ENCODE measurements at places on chromosomes 7 and 10.

- no peak for DNase-seq
Measured at GRCh38 chr10:33566001-33566400, 231.5 kb upstream of the NRP1 start.

DNA sequence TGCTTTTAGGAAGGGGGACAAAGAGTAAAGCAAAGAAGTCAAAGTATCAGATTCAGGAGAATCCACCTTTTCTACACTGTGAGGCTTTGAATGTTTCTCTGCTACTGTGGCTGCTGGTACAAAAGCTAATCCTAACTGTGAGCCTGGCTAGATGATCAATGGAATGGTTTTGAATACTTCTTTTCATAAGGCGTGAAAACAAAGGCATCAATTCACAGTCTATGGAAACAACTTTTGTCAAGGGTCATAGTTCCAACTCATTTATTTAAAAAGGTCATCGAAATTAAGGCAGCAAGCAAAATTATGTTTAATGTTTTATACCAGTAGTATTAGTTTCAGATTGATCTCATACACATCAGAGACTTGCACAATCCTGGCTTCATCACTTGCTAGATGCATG, 118.1 kb downstream of the CTTNBP2 start:
- DNase-seq, result no peak

GRCh38 chr7:16431646-16432424, 10.5 kb upstream of the CRPPA start:
- no peak for DNase-seq

GRCh38 chr7:20787660-20788419, 1.2 kb upstream of the SP8 start:
- no peak for DNase-seq

DNA sequence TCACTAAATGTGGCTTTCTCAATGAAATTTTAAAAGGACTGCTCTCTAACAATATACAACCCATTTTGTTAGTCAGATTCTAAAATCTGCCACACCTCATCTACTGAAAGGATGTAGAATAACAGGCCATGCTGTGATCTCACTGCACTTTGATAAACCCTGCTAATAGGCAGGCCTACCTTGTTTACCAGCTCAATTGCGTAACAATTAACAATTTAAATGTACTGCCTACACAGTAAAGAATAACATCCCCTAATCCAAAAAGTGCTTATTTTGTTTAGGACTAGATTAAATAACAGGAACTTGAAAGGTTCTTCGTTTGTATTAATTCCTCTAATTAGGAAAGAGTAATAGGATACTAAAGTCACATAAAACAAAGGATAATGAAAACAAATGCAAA, 4.5 kb downstream of the SRI start:
- DNase-seq, result no peak

DNA sequence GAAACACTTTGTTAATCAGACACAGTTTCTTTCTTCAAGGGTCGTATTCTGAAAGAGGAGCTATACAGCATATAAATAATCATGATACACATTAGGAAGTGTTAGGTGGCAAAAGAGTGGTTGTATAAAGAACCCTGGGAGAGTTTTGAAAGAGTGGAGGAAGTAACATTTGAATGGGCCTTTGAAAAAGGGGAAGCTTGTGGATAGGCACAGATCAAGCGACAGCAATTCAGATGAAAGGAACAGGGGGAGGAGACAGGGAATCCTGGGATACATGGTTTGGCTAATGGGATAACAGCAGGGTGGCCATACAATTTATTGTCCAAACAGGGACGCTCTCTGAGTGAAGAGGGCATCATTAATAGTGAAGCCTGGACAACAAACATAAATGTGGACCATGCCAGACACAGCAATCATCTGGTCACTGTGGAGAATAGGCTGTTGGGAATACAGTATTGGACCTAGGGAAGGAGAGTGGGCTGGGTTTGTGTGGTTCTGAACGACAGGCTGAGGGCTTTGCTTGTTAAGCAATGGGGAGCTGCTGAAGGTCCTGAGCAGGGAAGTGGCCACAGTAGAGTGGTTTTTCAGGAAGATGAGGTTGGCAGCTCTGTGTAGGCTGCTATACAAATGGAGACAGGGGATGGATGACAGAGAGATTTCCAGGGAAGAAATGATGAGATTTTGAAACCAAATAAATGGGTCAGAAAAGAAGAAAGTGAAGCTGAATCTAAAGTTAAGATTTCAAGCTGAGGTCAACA, 75.9 kb downstream of the ICA1 start:
- DNase-seq, result no peak

DNA sequence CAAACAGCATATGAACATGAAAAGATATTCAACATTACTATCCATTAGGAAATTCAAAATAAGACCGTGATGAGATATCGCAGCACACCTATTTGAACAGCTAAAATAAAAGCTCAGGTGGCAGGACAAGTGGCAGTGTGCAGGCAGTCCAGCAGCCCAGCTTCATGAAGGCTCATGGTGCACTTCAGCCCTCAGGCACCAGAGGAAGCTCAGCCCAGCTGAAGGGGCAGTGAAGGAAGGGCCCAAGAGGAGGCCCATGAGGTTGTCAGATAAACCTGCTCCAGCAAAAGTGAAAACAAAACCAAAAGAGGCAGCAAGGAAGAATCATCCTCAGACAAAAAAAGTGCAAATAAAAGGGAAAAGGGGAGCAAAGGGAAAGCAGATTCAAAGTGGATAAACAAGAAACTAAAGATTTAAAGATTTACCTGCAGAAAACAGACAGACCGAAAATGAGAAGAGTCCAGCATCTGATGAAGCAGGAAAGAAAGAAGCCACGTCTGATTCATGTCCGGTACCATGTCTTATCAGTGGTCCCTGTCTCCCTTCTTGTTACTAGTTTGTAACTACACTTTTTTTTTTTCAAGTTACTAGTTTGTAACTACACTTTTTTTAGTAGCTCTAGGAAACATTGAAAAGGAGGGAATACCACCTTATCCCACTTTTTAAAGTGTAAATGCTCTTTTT, 15.0 kb upstream of the FAM24B start:
- DNase-seq, result no peak

DNA sequence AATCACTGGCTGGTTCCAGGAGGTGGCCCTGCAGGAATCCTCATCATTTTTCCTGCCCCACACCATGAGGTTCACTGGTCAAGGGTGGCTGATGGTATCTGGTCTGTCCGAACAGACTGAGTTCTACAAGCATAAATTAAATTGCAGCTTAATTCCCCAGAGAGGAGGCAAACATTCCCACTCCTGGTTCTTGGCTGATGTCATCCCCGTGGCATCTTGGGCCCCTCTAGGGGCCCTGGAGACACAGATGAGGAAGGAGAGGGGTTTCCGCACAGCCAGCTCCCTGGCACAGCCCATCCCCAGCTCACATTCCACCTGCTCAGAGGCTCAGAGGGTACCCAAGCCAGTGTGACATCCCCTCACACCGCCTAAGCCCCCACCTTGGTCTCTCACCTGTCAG, 5.3 kb upstream of the KLRG2 start:
- no peak for DNase-seq

- DNase-seq, result no peak
Measured at GRCh38 chr7:51577390-51577789, 260.8 kb upstream of the COBL start.

- no peak for DNase-seq
Measured at GRCh38 chr10:113494761-113495160, 58.1 kb upstream of the HABP2 start.

DNA sequence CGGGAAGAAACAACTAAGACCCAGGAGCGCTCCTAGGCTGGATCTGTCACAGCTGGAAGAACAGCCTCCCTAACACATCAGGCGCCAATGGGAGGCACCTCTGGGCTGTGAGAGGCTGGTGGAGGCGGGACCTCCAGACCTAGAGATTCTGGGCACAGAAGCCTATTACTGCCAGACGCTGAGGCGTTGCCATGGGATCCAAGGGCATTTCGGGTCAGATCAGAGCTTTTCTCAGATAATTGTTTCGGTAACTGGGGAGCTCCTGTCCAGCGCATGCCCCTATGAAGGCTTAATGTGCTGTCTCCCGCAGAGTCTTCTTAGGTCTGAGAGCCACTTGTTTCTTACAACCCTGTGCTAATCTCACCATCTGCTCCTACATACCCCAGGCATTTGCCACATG, 339.2 kb downstream of the ZNF716 start:
- no peak for DNase-seq

DNA sequence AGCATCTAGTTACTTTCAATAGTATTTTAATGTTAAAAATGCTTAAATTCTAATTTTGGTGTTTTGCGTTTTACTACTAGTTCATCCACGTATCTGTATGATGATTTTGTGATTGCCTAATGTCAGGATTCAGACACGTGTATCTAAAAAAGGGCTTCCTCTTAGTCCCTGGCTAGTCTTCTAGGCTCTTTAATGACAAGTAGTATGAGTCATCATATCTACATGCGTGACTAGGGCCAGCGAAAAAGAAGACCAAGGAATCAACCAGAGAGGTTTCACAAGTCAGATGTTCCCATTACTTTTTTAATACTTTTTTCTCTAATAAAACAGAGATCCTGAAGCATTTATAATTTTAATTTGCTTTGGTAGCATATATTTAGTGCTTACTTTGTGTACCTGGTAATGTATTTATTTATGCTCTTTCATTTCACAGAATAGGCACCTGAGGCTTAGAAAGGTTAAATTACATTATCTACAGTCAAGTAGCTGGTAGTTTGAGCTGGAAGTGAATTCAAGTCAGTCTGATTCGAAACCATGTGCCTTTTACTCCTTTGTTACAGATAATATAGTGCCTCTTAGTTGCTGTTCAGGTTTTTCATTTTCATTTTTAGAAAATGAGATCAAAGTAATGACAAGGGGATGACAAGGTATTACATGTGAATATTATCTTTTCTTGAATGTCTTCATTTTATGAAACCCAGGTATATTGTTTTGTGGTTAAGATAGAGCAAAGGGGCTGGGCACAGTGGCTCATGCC, 140.3 kb downstream of the FOXP2 start:
- DNase-seq, result no peak

GRCh38 chr7:132536654-132537395, 39.4 kb downstream of the PLXNA4 start:
- no peak for DNase-seq

GRCh38 chr10:33101392-33101787, 143.4 kb upstream of the ITGB1 start:
- no peak for DNase-seq

- no peak for DNase-seq
Measured at GRCh38 chr7:116999311-116999710, 46.0 kb downstream of the ST7 start.

DNA sequence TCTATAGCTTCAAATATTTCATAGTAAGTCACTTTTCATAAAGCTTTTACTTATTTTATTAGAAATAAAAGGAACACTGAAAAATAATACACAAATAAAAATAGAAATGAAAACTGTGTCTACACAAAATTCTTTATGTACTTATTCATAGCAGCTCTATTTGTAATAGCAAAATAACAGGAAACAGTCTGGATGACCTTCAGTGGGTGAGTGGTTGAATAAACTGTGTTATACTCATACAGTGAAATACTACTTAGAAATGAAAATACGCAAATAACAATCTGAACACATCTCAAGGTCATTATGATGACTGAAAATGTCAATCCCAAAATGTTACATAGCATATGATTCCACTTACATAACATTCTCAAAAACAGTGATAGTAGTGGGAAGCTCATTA, 138.7 kb upstream of the PCLO start:
- no peak for DNase-seq

DNA sequence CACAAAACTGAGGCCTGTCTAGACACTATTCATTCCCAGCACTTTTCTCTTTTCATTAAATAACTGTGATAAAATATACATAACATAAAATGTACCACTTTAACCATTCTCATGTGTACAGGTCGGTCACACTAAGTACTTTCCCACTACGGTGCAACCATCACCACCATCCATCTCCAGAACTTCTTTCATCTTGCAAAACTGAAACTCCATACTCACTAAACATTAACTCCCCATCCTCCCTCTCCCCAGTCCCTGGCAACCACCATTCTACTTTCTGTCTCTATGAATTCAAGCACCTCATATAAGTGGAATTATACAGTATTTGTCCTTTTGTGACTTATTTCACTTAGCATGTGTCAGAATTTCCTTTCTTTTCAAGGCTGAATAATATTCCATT, 53.0 kb downstream of the ARHGAP12 start:
- DNase-seq, result no peak

DNA sequence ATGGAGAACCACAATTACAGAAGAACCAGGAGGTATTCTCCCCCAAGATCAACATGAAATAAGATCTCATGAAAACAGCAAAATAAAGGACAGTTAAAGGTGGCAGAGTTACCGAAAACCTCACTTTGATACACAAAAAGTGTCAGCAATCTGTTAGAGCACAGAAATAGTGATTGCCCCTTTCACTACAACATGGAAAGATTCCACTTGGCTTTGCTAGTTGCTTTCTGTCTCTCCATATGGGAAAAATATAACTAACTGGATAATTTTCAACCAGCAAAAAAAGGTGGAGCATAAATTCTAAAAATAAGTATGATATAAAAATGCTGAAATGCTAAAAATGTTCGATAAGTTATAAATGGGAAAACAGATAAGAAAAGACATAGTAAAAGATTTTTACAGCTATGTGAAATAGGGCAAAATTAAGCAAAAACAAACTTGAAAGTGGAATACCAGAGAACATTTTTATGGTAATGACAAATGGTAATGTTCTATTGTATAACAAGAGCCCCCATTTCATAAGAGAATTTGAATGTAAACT, 90.2 kb downstream of the GPR85 start:
- DNase-seq, result no peak

- no peak for DNase-seq
Measured at GRCh38 chr7:130970696-130971095, 236.7 kb upstream of the KLF14 start.

DNA sequence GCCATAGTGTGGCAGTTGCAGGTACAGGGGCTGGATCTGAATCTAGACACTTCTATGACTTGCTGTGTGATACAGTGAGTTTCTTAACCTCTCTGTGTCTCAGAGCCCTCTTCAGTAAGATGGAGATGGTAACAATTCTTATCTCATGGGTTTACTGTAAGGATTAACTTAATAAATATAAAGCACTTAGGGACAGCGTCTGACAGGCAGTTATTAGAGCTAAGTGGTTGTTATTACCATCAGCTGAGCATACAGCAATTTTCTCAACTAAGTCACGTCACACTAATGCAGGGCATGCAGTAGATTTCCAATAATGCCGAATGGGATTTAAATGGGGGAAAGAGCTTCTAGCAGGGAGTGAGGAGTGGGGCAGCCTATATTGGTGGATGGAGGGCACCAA, 162.6 kb downstream of the SH2D4B start:
- no peak for DNase-seq
